SJSA1 (cell line): ENCODE measurements at places on chromosomes 13 and 19. TPM values are rescaled to one million over a fixed set of nuclear protein-coding genes. Genes with fewer than 3 reads are reported as not detected.

The PPM1N gene
- total RNA-seq, result 0.29 TPM in 1 of 2 replicates, not detected in the other

- DNase-seq, result no peak
Measured at GRCh38 chr19:13240312-13241022, 90.3 kb downstream of the IER2 start.

DNA sequence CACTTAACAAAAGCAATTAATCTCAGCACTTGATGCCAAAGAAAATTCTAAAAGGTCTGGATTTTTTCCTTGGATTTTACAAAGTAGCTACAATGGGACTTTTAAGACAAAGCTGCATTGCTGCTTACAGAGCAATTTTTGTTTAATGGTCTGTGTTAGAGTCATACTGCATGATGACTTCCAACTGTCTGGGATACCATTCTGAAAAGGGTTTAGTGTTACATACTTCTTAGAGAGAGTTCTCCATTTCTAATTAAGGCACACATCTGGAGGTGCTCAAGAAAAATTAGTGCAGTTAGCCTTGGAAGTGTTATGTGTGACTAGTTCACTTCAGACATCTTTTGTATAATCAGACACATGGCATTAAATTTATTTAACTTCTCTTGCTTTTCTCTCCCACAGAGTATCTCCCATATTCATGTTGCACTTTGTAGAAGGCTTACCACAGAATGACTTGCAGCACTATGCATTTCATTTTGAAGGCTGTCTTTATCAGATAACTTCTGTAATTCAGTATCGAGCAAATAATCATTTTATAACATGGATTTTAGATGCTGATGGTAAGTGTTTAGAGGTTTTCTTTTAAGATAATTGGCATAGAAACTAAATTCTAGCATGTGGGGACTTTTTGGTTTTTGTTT is 35.1 kb downstream of the USPL1 start:
- DNase-seq, result no peak

DNA sequence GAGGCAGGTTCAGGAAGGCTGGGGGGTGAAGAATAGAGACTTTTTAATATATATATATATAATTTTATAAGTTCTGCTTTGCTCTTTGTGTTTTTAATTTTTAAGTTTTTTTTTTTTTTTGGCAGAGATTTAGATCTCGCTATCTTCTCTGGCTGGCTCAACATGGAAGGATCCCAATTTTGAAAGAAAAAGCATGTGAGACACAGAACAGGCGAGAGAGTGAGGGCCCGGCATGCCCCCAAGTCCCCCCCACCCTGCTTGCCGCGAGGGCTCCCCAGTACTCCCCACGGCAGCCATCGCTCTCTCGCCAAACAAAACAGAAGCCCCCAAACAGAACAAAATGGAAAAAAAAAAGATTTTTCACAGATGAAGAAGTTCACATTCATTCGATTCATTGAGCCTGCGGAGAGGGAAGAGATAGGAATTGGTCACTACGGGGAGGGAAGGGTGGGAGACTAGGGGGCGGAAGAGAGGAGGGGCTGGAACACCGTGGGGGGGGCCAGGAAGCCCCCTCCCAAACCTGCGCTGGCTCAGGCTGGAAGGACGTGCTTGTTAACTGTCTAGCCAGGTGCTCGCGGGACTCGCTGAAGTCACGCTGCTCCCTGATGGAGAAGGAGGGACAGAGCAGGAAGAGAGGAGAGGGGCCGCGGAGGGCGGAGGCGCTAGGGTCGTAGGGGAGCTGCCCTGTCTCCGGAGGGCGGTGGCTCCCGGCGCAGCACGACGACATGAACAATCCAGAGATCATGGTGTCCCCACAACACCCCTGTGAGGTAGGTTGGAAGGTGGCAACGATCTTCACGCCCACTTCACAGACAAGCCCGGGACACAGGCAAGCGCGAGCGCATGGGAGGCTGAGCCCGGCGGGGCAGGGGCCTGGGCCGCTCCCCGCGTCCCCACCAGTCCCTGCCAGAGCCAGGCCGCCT is 10.6 kb downstream of the KHSRP start:
- DNase-seq, result no peak

GRCh38 chr13:111269508-111269907 is 50.9 kb upstream of the TEX29 start:
- DNase-seq, result no peak

GRCh38 chr13:52461265-52461664 is 6.0 kb downstream of the CKAP2 start:
- no peak for DNase-seq

DNA sequence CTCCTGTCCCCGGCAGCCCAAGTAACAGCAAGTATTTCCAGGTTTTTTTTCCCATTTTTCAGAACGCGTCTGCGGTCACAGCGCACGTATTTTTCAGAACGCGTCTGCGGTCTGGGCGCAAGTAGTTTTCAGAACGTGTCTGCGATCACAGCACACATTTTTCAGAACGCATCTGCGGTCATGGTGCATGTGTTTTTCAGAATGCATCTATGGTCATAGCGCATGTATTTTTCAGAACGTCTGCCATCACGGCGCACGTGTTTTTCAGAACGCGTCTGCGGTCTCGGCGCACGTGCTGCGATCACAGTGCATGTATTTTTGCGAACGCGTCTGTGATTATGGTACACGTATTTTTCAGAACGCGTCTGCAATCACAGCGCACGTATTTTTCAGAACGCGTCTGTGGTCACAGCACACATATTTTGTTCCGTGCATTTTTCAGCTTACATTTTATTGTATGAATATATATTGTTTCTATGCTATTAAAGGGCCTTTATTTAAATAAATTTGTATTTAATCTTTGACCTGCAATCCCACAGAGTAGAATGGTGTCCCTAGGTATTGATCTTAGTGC is 19.7 kb downstream of the ATP4B start:
- DNase-seq, result peak; percentile 47

GRCh38 chr13:50358231-50359040 is 343.2 kb downstream of the KCNRG start:
- no peak for DNase-seq

- DNase-seq, result no peak
Measured at GRCh38 chr19:14139944-14140343, 3.6 kb upstream of the ASF1B start.

DNA sequence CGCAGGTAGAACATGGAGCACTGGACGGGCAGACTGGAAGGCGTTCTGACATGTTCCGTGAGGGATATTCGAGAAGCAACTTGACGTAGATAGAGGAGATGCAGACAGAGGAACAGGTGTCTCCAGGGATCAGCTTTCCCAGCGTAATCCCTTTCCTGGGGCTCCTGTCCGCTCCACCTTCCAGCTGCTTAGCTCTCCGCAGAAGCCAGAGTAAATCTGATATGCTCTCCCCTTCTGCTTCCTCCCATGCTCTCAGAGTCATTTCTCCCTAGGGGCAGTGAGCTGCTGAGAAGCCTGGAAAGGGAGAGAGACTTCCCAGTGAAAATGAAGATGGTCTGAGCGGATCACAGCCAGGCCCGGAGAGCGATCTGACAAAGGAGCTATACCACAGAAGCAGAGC is 23.0 kb upstream of the OLFM4 start:
- DNase-seq, result no peak

DNA sequence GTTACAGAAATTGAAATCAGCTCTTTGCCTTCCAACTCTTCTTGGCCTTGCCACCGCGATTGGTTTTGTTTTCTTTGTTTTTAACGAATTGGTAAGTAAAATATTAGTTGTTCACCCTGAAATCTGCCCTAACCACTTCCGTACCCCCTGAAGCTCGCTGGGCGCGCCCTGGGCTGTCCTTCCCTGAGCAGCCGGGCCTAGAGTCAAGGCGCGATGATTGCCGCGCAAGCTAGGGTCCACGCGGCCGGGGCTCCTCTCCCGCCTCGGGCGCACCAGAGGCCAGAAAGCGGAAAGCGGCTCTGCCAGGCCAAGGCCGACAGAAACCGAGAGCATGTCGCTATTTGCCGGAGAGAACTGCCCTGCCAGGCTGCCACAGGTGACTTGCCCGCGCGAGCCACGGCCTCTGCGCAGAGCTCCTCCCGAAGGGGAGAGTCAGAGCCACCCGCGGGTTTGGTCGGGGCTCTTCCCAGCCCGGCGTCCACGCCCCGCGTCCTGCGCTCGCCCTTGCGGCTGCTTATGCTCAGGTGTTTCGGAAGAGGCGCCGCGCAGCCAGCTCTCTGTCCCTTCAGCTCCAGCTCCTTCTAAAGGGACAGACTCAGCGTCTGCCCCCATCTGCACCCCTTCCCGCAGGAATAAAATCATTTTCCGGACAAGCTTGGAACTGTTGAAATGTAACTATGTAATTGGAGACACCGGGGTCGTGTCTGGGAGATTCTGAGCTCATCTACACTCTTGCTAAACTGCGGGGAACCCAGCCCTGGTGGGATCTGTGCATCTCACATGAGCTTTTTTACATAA is 6.6 kb upstream of the CDX2 start:
- DNase-seq, result no peak

- DNase-seq, result no peak
Measured at GRCh38 chr13:94860981-94861407, 148.6 kb upstream of the SOX21 start.
